ENCODE measurements at places on chromosomes 3 and 15.

DNA sequence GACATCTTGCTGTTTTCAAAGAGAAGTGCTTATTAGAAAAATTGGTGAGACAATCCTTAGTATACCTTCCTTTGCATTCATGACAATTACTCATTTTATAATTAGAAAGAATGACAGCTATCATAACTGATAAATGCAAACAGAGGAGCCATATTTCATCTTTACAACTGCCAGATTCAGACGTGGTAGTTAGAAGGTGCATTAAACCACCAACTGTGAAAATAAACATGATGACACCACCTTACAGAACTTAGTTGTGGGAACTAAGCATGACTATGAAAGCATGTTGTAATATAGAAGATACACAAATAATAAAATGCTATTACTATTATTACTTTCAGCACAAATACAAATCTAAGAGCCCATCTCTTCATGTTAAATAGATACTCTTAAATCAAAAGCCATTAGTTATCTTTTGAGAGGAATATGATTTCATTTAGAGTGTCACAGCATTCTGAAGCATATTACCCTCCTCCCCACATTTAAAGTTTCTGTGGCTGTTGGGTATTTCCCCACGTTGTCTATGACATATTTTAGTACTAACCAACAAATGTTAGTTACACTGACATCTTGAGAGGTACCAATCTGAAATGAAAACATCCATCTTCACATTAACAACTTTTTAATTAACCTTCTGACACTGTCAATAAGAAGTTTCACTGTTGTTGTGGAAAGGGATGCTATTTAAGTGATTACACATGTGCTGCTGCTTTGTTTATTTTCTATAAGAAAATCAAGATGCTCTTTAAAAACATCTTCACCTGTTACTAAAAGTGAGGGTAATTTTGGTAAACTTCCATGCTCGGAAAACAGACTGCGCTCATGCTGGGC lies 163.8 kb downstream of the LSAMP start:
- DNase-seq: no peak

GRCh38 chr15:63023351-63023945 lies 19.1 kb upstream of the TPM1 start:
- no peak for DNase-seq

DNA sequence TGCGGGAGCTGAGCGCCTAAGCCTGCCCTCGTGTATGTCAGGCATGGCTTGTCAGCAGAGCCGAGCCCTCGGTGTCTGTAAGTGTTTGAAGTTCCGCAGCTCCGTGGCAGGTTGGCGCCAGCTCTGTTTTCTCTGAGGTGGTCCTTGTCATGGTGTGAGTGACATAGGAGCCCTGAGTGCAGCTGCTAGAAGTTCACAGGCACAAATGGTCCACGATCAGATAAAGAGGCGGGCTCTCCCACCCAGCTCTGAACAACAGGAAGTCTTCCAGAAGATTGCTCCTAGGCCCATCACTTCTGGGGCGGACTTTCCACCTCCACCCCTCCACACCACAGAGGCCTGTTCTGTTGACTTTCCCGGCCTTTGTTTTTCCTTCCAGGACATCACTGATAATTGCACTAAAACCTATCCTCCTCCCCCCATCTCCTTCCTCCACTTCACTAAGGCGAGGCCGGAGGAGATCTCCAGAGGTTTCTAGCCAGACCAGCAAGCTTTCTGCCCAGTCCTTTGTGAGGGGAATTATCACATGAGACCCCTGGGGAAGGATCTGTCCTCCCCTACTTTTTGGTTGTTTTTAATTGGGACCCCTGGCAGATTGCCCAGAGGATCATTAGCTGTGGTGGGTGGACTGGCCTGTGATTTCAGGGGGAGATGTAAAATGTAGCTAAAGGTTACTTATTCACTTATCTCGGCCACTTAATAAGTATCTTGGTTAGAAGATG lies 19.9 kb downstream of the ITPR1 start:
- no peak for DNase-seq

DNA sequence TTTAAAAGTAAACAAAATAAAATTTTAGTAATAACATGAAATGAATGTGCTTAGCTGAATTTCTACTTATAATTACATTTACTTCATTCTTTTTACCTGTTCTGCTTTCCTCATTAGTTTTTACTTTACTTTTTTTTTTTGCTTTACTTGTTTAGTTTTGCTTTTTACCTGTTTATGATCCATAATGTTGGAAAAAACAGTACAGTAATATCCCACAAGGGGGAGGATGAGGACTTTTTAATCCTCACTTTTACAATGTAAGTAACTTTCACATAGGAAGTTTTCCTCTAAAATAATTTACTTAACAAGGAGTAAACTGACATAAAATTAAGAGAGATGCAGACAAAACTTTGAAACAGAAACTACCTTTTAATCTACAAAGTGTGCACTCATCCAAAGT lies 268.7 kb downstream of the TBC1D5 start:
- no peak for DNase-seq

- peak; percentile 62 for DNase-seq
These were observed 1.6 kb upstream of the SIN3A start for GRCh38 chr15:75452865-75453702.
